ENCODE measurements at places on chromosomes 11 and 22.

DNA sequence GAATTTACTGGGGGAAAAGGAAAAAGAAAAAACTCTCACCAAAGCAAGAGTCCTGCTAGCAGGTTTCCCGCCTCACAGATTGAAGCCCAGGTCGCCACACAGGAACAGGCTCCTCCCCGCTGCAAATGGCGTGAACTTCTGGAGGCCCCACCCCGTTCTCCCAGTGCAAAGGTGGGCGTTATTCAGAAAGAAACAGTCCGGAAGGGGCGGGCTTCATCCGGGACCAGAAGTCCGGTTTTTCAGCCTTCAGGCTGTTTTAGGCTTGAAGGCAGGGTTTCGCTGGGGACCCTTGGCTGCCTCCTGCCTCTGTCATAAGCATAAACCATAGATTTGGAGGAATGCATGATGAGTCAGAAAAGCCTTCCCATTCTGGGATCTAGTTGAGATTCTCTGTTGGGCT, 148.3 kb upstream of the POU2AF2 start:
- DNase-seq: no peak

DNA sequence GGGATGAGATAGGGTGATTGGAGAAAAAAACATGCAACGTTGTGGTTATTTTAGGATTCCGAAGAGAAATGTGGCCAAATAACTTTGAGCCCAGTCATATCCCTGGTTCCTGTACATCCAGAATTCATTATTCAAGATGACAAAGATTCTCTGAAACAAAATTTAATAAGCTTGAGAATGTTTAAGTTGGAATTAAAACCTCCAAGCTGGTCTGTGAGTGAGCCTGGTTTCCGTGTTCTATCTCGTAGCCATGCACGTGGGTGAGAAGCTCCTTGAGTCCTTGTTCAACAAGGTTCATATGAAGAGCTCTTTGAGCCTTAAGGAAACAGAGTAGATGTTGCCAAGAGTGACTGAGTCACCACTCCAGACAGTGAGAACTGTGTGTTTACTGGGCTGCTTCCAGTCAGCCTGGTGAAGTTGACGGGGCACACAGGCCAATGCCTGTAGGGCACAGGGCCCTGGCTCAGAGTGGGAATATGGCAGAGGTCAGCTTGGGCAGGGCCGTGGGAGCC, 206.5 kb downstream of the NAV2 start:
- DNase-seq: no peak

GRCh38 chr11:16000065-16000464, 356.3 kb downstream of the SOX6 start:
- DNase-seq: no peak

DNA sequence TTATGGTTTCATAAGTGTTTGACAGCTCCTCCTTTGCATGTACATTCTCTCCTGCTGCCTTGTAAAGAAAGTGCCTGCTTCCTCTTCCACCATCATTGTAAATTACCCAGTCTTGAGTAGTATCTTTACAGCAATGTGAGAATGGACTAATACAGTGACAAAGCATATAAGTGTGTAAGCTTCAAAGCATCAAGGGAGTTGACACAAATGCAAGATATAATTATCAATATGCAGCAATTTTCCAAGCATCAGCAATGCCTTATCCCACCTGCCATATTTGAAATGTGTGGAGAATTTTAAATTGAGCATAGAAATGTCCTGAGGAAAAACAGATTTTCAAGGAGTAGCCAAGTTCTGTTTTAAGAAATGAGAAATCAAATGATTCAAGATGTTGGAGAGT, 1.7 kb upstream of the OR5AL1 start:
- no peak for DNase-seq

DNA sequence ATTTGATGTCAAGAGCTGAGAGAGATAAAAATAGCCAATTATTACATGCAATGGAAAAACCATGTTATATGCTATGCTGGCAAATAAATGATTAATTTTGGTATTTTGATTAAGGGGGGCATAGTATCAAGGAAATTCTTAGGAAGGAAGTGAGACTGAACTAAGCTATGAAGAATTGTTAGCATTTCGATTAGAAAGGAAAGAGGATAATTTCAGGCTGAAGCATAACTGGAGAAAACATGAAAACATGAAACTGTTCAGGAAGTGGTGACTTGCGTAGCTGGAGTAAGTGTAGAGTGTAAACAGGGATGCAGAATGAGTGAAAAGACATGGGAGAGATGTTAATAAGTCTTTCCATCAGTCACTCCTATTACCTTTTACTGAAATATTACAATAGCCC, 6.4 kb downstream of the ACRV1 start:
- no peak for DNase-seq

DNA sequence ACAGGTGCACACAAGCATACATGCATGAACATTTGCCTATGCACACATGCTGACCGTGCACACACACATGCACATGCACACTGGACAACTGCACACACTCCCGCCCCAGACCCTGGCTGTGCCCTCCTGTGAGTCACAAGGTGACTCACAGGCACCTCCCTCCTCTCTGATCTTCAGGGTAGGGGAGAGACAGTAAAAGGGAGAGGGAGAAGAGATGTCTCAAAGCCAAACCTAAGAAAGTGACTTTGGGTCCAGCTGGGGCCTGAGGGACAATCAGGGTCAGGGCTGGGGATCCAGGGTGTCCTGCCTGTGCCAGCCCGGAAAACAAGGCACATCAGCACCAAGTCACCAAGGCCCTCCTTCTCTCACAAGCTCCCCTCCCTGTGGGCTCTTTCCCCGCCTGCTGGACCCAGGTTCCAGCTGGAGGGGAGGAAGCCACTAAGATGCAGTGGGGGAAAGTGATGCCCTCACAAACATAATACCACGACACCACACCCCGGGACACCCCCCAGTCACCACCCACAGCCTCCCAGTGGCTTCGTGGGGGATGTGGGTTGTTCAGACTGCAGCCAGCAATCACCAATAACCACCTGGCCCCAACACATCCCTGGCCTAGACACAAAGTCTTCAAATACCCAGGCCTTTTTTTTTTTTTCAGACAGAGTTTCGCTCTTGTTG, 39.3 kb downstream of the PDGFB start:
- DNase-seq: peak; percentile 68
